Transverse colon (tissue), 4 donors: ENCODE measurements at places on chromosomes 1 and 21. TPM values are rescaled to one million over a fixed set of nuclear protein-coding genes. Genes with fewer than 3 reads are reported as not detected.

- DNase-seq = peak; percentile 10
- H3K27ac ChIP-seq = no peak overlapping the region
- no peak overlapping the region for H3K4me3 ChIP-seq
- no peaks in the 10 kb centered on the region for H3K36me3 ChIP-seq
- H3K27me3 ChIP-seq = no peaks in the 10 kb centered on the region
Observed at GRCh38 chr1:117642963-117643362, 37.1 kb downstream of the TENT5C start.

DNA sequence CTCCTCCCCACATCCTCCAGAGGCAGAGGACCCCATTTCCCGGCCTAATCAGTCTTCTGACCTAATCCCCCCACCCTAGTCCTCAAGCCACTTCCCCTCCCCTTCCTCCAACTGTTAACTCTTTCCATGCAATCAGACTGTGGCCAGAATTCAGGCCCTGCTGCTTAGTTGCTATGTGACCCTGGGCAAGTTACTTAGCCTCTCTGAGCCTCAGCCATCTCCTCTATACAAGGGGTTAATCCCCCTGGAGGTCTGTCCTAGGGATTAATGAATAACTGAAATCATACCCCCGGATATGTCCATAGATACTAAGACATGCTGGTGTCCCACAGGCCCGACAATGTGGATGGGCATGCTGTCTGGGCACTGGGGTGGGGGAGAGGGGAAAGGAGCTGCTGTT is 18.3 kb downstream of the AHDC1 start:
- peaks cover 16% of the 10 kb centered on the region for H3K4me1 ChIP-seq
- no peak for DNase-seq
- H3K36me3 ChIP-seq = no peaks in the 10 kb centered on the region
- H3K27ac ChIP-seq = no peak overlapping the region
- H3K4me3 ChIP-seq = no peak overlapping the region
- no peaks in the 10 kb centered on the region for H3K27me3 ChIP-seq

DNA sequence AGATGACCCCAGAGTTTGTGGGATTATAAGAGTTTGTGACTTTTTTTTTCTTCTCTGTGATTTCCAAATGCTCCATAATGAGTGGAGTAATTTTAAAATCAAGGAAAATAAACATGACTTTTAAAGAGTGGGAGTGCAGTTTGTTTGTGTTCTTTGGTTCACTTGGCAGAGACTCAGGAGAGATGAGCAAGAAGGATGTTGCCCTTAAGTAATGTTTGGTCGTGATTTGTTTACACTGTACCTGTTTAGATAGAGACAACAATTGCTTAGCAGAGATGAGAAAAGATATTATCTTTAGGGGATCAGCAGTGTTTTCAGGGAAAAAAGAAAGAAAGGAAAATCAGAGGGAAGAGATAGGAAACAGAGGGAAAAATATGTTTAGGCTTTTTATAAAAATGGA is 170.8 kb downstream of the ADSS2 start:
- H3K4me1 ChIP-seq = no peaks in the 10 kb centered on the region
- no peak overlapping the region for H3K27ac ChIP-seq
- no peaks in the 10 kb centered on the region for H3K27me3 ChIP-seq
- no peak overlapping the region for H3K4me3 ChIP-seq

DNA sequence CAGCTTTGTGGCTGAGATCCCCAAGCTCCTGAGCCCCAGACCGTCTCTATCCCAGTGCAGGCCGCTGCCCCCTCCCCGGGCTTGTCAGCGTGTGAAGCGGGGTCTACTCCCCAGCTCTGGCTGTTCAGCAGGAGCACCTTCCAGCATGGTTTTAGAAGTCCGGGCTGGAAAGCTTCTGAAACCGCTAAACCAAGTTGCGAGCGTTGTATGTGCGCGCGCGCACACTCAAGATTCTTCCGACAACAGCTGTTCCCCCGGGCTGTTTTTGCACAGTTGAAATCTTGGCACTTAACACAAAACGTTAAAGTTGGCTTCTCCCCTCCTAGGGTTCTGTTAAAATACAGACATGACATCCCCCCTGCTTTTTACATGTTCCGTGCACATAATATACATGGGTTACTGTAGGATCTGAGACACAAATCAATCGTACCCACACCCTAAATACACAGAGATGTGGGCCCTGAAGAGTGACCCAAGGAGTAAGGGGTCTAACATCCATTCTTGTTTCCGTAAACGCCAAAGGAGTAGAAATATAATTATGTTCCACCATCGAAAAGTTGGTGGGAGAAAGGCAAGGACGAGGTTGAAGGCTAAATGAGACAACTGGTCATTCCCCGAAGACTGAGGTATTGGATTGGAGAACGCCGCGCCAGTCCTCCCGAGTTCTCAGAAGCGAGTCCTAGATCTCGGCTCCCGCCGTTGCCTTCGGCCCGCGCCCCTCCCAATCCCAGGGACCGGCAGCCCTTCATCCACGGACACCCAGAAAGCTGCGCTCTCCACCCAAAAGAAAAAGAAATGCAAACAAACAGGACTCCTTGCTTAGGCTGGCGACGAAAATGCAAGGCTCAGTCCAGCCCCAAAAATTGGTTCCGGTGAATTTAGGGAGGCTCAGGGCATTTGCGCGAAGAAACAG is 1.3 kb downstream of the TBX15 start:
- no peak for DNase-seq
- no peak overlapping the region for H3K27ac ChIP-seq
- no peaks in the 10 kb centered on the region for H3K36me3 ChIP-seq
- no peak overlapping the region for H3K4me3 ChIP-seq

DNA sequence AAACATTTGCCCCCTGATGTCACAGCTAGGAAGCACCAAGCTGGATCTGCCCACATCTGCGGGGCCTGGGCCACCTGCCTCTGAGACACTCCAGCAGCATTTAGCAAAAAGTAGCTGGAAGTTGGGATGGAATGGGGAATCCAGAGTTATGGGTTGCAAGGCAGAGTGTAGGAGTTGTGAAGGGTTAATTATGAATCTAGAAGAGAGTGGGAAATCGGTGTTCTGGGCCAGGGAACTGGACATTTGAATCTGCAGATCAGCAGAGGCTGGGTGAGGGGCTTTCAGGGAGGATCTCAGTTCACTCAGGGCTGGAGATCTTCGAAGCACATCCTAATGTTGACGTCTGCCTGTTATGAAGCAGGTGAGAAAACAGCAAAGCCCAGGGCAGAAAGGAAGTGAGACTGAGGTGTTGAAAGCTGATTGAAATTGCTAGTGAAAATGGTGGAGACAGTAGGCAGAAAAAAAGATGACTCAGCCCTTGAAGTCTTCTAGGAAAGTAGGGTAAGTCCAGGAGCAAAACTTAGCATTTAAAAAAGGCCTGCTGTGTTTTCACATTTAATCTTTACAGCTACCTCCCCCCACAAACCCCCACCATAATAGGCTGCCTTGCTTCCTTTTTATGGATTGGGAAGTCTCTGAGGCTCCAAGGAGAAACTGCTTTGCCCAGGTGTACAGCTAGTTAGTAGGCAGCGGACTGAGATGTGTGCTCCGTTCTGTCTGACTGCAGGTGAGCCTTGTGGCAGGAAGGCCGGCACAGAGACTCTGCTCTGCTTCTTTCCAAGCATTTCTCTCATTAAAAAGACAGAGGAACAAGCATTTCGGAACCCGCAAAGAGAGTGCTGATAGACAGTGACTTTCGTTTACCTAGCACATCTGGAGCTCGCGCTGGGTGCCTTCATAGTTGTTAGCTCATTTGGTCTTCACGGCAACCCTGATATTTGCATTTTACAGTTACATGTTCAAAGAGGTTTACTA is 7.2 kb downstream of the VANGL1 start:
- H3K4me1 ChIP-seq = peaks cover 29% of the 10 kb centered on the region
- H3K27me3 ChIP-seq = no peaks in the 10 kb centered on the region

- no peaks in the 10 kb centered on the region for H3K27me3 ChIP-seq
- H3K27ac ChIP-seq = no peak overlapping the region
- H3K4me3 ChIP-seq = no peak overlapping the region
Observed at GRCh38 chr1:183685112-183685713, 32.1 kb upstream of the APOBEC4 start.

DNA sequence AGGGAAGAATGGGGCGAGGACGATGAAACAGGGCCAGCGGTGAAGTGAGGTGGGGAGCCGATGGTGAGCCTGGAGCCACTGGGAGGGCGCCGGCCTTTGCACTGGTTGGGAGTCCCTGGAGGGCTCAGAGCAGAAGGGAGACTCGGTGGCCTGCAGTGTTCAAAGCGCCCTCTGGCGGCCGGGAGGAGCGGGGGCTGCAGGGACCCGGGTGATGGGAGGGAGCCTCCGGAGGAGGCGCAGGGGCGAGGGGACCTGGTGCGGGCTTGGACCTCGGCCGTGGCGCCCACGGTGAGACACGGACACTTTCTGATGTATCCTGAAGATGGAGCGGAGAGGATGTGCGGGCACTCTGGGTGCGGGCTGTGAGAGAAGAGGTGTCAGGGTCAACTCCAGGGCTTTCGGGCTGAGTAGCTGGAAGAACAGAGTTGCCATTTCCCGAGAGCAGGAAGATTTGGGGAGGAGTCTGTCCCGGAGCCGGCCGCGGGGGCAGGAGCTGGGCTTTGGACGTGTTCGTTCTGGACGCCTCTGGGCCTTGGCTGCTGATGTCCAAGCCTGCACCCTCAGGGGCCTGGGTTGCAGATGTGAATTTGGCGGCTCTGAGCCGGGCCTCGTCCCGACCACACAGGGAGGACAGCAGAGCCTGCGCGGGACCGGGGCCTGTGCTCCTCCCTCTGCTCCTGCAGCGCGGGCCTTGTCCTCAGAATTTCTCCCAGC is 29.7 kb downstream of the HEYL start:
- peaks cover 2% of the 10 kb centered on the region for H3K27me3 ChIP-seq
- no peak overlapping the region for H3K27ac ChIP-seq
- no peaks in the 10 kb centered on the region for H3K36me3 ChIP-seq
- H3K4me3 ChIP-seq = no peak overlapping the region

- H3K4me1 ChIP-seq = peaks cover 24% of the 10 kb centered on the region
- no peaks in the 10 kb centered on the region for H3K27me3 ChIP-seq
- H3K36me3 ChIP-seq = no peaks in the 10 kb centered on the region
- peak; percentile 43 for DNase-seq
- no peak overlapping the region for H3K27ac ChIP-seq
Observed at GRCh38 chr1:76142771-76143540, 68.4 kb downstream of the ST6GALNAC3 start.

- peak; percentile 82 for DNase-seq
- peak overlapping the region; percentile 96 for H3K27ac ChIP-seq
- H3K4me3 ChIP-seq = peak overlapping the region; percentile 79
- peaks cover 18% of the 10 kb centered on the region for H3K4me1 ChIP-seq
Observed at GRCh38 chr1:179881642-179882252, 338 bp upstream of the TOR1AIP1 start.

DNA sequence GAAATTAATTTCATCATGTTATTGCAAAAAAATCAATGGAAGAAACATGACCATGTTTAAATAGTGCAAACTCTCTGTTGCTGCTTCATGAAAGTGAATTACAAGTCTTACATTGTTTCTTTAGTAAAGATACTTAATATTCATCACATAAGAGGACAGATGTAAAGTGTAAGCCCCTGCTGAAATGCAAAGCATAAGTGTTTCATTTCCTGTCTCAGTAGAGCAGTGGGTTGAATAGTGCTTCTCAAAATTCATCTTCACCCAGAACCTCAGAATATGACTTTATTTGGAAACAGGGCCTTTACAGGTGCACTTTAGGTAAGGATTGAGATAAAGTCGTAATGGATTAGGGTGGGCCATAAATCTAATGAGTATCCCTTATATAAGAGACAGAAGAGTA is 738.4 kb upstream of the RGS18 start:
- no peak overlapping the region for H3K4me3 ChIP-seq
- H3K4me1 ChIP-seq = no peaks in the 10 kb centered on the region
- no peaks in the 10 kb centered on the region for H3K27me3 ChIP-seq
- no peak overlapping the region for H3K27ac ChIP-seq

Gene NHLH1
- total RNA-seq = not detected
